ENCODE measurements at places on chromosomes 1 and 21.

DNA sequence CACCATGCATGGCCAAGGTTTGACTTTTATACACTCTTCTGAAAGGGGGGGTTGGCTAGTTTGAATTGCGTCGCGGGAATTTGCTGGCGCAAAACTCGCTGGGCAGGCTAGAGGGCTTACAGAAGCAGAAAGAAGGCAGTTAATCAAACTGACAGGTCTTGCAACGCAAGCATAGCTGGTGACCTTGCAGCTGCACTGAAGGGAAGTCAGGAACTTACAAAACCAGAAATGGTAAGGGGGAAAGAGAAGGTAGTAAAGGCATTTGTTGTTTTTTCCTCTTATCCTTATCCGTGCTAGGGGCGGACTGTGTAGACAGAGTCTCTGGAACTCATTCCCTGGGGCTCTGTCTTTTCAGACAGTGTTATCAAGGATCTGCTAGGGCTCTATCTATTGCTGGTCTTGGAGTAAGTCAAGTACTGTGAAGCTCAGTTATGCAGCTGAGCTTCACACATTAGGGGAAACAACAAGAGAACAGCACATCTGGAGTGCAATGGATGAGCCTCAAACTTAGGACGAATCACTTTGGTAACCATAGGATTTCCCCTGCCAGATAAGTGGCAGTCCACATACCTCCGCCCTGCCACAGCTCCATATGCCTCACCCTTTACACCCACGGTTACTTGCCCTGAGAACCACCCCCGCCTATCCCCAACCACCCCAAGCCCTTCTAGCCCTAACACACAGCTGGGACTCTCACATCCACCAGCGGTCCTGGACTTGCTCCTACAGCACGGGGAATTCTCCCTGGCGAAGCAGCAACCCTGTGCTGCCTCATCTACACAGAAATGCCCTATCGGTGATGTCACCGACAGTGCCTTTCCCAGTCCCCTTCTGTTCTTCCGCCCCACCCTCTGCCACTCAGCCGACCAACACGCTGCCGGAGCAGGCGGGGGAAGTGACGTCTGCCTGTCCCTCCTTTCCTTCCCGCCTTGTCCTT lies 251.4 kb downstream of the FAM72C start:
- DNase-seq, result no peak

GRCh38 chr21:24428591-24429199 lies 1178.6 kb downstream of the MRPL39 start:
- no peak for DNase-seq

DNA sequence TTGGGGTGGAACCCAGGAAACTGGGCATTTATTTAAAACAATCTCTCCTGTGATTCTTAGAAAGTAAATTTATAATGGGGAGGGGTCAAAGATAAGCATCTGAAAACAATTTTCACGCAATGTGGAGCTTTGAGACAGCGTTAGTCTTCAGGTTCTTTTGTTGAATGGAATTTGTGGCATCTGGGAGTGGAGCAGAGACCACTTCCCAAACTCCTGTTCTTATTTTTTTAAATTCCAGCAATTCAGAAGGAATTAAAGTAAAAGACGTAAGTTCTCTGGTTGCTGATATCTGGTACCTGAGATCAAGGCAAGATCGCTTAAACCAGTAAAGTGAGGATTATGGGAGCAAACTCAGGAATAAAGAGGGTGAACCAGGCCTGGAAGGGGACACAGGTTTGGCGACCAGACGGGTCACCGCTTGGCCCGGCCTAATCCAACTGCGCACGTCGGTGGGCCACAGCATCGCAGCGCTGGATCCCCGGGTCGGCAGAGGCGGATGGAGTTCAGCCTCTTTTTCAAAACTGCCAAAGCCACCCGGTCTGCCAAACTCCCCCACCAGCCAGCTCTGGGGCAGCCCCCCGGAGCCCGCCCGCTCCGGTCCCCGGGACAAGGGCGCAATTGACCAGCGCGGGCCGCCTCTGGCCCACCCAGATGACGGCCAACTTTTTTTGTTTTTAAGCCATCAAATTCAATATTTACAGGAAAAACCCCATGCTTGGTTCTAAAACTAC lies 754 bp upstream of the PDPN start:
- no peak for DNase-seq

DNA sequence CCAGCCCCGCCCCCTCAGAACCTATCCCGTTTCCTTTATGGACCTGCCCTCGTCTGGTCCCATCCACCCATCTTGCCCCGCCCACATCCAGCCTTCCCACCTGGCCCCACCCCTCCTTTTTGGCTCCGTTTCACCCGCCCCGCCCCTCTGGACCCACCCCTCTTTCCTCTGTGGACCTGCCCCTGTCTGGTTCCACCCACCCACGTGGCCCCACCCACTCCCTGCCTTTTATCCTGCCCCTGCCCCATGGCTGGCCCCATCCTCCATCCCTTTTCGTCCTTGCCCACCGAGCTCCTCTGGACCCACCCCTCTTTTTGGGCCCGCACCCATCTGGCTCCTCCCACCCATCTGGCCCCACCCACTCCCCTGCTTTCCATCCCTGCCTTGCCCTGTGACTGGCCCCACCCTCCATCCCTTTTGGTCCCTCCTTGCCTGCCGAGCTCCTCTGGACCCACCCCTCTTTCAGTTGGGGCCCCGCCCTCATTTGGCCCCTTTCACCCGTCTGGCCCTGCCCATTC lies 177.3 kb downstream of the CAMTA1 start:
- DNase-seq, result no peak

DNA sequence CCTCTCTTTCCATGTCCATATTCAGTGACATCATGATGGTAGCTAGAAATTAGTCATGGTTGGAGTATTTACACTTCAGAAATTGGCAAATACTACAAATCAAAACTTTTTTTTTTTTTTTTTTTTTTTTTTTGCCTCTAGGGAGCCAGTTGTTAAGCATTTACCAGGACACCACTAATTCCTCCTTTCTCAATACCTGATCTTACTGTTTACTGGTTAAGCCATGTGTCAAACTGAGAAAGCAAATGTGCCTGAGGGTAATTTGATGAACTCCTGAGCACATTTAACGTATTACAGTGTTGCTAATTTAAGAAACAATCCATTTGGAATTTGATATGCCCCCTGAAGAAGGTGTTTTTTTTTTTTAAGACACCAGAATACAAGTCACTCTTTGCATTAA lies 94.4 kb downstream of the DNM3 start:
- DNase-seq, result no peak

GRCh38 chr1:118257946-118258345 lies 72.9 kb upstream of the SPAG17 start:
- DNase-seq, result no peak

GRCh38 chr1:162859191-162859590 lies 1.8 kb downstream of the CCDC190 start:
- no peak for DNase-seq

GRCh38 chr21:33682992-33683627 lies 40.8 kb downstream of the ITSN1 start:
- no peak for DNase-seq

- no peak for DNase-seq
Measured at GRCh38 chr1:235012436-235013210, 116.0 kb downstream of the TOMM20 start.

Data from spinal cord (tissue), 10 donors.